Activated T-cell treated with anti-CD3 and anti-CD28 coated beads, Interleukin-2, amount 50 U/mL, for 1 hour (primary cell): ENCODE measurements at places on chromosomes 3 and 15.

- no peak for DNase-seq
Observed at GRCh38 chr3:155385896-155386625, 92.6 kb upstream of the STRIT1 start.

DNA sequence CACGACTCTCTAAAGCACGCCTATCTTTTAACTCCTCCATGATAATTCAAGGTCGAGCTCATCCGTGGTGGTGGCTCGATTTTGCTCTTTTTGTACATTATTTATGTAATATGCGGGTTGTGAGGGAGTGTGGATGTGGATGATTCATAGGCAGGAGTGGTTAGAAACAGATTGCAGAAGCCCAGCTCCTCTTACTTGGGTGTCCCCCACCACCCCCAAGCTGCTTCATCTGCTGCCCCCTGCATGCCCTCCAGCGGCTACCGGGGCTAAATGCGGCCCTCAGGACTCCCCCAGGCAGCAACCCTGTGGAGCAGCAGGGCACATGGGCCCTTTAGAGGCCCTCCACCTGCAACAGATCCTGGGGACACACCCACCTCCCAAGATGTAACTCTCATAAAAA is 111.5 kb upstream of the SELENOK start:
- no peak for DNase-seq

DNA sequence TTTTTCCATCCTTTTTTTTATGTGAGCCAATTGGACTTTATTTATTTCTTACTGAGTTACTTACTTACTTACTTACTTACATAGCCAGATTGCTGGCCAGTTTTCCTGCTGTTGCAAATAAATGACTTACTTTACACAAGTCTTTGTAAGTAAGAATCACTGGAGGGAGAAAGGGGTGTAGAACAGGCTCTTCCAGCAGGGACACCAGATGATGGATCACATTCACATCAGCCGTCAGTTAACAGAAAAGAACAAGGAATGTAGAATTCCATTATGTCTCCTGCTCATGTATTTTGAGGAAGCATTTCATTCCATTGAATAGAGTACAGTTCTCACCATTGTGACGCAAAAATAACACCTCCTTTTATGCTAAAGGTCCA is 188.6 kb downstream of the FNDC3B start:
- no peak for DNase-seq

GRCh38 chr3:135918600-135918999 is 46.9 kb upstream of the PPP2R3A start:
- DNase-seq: no peak

- no peak for DNase-seq
Observed at GRCh38 chr15:85723960-85724945, 70.5 kb downstream of the KLHL25 start.

DNA sequence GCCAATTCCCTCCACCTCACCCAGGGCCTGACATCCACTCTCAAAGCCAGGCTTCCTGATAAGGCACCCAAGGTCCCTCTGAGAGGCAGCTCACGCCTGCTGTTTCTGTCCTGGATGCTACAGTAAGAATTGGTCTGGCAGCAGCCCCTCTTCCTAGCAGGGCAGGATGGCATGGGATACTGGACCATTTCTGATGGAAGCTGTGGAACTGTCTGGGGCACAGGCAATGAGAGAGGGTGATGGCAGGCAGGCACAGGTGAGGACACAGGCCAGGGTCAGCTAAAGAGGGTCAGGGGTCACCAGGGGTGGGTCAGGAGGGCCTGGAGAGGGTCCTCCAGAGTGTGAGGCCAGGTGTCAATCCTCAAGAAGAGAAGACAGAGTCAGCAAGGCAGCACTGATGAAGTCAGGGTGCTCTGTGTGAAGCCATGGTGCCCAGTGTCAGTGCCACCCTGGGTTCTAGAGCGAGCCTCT is 41.9 kb upstream of the SLC41A3 start:
- no peak for DNase-seq

GRCh38 chr3:53320697-53321096 is 26.6 kb downstream of the DCP1A start:
- DNase-seq: no peak

- no peak for DNase-seq
Observed at GRCh38 chr3:71554649-71555048, 28.9 kb downstream of the FOXP1 start.

DNA sequence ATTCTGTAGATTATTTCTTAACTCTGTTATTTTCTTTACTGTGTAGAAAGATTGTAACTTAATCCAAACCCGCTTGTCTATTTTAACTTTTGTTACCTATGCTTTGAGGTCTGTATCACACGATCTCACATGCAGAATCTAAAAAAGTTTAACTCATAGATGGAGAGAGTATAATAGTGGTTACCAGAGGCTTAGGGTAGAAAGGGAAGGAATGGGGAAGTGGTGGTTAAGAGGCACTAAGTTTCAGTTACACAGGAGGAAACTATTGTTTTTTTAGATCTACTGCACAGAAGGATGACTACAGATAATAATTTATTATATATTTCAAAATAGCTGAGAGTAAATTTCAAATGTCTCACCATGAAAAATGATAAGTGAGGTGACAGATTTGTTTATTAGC is 515.2 kb downstream of the RSL24D1 start:
- no peak for DNase-seq

- DNase-seq: no peak
Observed at GRCh38 chr15:99303907-99304306, 52.6 kb downstream of the LRRC28 start.

DNA sequence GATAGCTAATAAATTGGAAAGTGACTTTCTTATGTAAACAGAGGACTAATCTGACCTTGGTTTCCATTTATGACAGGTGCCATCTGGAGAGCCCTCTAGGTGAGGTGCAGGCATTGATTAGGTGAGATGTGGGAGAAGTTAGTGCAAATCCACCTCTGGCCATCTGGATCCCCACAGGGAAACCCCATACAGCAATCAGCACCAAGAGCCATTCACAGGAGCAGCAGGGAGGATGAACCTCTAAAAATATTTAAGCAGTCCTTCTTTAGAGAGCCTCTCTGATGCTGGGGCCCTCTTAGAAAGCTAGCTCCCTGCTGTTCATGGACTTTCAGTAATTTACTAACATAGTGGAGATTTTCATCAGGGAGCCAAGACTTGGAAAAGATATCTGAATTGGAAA is 69.3 kb downstream of the CLSTN2 start:
- DNase-seq: no peak

DNA sequence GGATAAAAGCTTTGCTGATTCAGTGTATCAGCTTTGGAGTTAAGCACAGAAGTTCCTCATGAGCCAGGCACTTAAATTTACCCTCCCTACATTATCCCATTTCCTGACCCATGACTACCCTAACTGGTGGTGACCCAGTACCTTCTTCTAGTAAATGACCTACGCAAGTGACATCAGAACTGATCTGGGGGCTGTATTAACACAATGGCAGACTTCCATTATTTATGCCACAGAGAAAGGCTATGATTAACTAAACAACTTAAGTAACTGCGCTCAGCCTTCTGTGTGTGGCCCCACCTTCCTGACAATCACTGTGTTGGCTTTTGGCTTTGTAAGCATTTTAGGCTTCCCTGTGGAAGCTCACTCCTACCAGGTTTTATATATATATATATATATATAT is 1.9 kb downstream of the MB21D2 start:
- no peak for DNase-seq

DNA sequence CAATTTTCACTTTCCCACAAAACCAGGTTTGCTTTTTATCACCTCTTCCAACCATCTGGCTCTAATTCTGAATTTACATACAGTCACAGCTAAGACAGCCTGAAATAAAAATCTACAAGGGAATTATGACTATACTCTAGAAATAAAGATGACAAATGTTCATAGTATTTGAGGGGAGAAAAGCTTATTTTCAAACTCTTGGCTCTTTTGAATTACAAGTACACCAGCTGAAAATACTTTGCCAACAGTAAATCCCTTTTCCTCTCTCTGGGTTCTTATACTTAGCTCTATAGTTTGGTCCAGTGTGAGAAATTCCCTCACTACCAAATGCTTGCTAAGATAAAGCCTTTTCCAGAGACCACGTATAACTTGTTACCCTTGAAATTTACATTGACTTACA is 1037.9 kb downstream of the ROBO1 start:
- DNase-seq: no peak

GRCh38 chr3:127193775-127194174 is 844 bp downstream of the PRR23E start:
- DNase-seq: no peak

DNA sequence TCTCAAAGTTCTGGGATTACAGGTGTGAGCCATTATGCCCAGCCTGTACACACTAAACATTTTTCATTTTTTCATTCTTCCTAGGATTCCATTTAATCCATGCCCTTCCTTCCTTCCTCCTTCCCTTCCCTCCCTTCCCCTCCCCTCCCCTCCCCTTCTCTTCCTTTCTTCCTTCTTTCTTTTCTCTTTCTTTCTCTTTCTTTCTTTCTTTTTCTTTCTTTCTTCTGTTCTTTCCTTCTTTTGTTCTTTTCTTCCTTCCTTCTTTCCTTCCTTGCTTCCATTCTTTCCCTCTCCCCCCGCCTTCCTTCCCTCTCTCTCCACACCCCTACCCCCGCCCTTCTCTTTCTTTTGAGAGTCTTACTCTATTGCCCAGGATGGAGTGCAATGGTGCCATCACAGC is 40.9 kb upstream of the ATP13A3 start:
- no peak for DNase-seq

GRCh38 chr15:66675446-66675845 is 26.6 kb upstream of the SMAD6 start:
- no peak for DNase-seq

DNA sequence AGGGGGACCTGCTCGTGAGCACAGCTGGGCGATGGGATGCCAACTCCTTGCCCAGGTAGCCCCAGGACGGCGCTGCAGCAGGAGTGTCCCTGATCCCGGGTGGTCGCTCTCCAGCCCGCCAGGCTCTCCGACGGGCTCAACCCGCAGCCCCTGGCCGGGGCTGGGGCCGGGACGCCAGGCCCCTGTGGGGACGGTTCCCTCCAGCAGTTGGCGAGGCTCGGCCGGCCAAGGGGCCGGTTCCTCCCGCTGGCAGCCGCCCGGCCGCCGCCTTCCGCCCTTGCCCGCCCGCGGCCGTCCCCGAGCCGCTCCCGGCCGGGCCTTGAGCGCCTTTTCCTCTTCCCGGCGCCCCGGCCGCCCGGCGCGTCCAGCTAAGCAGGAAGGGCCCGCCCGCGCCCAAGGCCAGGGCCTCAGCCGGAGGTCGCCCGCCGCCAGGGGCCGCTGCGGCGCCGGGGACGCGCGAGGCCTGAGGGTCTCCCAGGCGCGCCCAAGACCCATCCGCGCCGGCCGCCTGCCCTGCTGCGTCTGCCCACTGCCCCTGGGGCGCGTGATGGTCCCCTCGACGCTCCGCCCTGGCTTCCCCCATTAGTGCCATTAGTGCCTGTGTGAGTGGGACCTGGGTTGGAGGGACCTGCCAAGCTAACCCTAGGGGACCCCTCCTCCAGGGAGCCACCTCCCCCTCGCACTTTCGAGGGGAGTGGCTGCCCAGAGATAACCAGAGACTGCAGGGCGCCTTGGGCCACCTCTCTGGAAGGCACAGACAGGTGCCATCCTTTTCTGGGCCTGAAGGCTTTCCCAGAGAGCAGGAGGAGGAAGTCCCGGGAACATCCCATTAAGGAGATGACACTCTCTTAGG is 106.4 kb downstream of the FBLN2 start:
- DNase-seq: peak; percentile 51

DNA sequence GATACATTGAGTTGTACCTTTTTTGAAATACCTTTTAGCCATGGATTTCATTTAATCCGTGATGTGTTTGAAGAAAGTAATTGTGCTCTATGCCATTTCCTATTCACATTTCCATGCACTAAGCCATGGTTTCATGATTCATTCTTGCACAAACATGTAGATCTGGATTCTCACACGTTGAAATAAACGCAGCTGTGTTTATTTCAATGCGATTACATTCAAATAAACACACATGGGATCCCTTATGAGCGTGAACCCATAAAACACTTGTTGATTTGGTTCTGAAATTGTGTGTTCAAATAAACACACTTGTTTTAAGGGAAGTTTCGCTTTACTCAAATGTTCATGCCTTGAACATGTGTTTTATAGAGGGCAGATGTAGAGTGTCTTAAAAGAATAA is 39.2 kb downstream of the BBX start:
- no peak for DNase-seq

DNA sequence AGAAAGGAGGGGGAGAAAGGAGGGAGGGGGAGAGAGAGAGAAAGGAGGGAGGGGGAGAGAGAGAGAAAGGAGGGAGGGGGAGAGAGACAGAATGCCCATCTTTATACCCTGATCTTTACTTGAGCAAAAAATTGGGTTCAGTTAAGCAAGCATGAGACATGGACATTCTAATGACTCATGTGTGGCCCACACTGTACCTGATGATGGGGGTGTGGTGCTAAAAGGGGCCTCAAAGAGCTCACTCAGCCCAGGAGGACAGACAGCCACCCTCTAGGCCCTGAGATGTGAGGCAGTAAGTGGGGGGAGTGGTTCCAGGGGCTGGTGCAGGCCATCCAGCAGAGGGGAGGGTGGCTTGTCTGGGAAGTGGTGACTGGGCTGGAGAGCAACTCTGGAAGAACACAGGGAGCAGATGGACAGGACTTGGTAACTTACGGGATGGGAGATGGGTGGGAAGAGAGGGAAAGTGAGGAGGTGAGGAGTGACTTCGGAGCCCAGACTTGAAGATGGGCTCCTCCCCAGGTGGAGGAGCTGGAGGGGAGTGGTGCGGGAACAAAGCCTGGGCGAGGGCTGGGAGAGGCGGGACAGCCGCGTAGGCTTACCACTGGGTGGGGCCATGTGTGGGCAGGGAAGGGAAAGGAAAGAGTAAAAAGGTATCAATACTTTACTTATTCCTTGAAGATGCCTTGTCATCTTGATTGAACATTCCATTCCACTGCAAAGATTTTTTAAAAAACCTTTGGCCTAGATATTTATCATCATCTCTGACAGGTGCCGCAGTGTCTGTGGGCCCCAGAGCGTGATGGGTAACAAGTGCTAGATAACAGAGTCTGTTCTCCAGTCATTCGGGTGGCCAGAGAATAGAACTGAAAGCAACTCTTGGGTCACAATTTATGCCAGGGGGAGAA is 32.3 kb downstream of the TSPAN3 start:
- no peak for DNase-seq

DNA sequence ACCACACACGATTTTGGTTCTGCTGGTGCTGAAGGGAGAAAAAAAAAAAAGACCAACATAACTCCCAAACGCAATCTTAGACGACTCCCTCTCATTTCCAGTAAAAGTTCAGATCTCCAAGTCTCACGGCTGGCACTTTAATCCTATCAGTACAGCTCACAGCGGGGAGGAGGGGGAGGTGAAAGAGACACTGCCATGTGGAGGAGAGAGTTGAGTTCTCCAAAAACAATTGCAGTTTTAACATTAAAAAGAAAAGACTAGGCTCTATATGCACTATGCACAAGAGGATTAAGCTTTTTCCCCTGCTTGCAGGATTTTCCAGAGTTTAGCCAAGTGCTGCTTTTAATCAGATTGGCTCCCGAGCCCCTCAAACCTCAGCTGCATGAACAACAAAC is 16.8 kb downstream of the BMF start:
- no peak for DNase-seq

GRCh38 chr3:170024581-170024980 is 13.2 kb upstream of the GPR160 start:
- DNase-seq: no peak

GRCh38 chr15:31758126-31758525 is 272.2 kb upstream of the CHRNA7 start:
- no peak for DNase-seq
